ENCODE measurements at places on chromosomes 5 and 9.

GRCh38 chr9:108434502-108434901 is 421.3 kb downstream of the ACTL7B start:
- no peak for DNase-seq

- no peak for DNase-seq
Measured at GRCh38 chr5:148397968-148398595, 14.3 kb downstream of the FBXO38 start.

DNA sequence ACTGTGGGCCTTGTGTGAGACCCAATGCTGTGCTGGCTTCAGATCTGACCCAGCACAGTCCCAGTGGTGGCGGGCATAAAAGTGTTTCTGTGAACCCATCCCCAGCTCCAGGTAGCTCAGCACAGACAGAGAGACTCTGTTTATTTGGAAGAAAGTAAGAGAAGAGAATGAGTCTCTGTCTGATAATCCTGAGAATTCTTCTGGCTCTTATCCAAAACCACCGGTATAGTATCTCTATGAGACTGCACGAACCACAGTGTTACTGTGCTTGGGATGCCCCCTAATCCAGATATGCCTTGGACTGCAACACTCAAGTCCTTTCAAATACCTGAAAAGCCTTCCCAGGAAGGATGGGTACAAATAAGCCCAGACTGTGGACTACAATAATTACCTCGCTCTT is 1660.8 kb upstream of the ACO1 start:
- DNase-seq = no peak

GRCh38 chr9:91735049-91735448 is 215.0 kb downstream of the ROR2 start:
- no peak for DNase-seq

GRCh38 chr9:90680534-90680933 is 37.9 kb upstream of the DIRAS2 start:
- DNase-seq = no peak

DNA sequence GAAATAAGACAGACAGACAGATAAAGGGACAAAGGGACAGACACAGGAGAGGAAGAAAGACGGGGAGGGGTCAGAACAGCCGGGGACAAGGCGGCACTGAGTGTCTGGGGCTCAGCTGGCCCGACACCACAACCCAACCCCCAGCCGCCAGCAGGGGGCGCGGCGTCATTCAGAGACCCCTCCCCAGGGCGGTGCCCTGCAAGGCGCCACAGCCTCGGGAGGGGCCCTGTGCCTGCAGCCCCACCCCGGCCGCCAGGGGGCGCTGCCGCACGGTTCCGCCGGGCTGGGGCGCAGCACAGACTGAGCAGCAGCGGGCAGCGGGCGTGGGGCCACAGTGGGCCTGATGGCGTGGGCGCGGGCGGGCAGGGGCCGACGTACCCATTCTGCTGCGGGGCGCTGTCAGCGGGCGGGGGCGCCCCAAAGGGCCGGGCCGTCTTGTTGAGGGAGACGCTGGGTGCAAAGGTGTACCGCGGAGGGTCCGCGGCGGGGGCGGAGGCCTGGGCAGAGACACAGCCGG is 5.9 kb downstream of the PDLIM7 start:
- peak; percentile 76 for DNase-seq
